ENCODE measurements at places on chromosomes 16 and 17.

GRCh38 chr16:65213866-65214595, 92.2 kb upstream of the CDH11 start:
- no peak for DNase-seq

GRCh38 chr16:74568961-74569631, 37.8 kb downstream of the GLG1 start:
- DNase-seq = no peak

DNA sequence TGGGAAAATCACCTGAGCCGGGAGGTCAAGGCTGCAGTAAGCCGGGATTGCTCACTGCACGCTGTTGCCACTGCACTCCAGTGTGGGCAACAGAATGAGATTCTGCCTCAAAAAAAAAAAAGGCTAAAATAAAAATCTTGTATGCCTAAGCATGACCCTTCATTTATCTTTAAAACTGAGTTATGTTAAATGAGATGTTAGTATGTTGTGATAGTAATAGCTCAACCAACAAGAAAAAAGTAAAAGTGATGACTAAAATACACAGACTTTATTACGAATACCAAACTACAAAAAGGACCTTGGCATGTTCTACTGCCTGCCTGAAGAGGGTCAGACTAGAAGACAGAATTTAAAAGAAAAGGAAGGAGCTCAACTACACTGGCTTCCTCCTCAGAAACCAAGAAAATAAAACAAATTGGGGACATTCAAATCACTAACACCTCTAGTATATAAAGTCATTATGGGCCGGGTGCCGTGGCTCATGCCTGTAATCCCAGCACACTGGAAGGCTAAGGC, 4.4 kb downstream of the SMURF2 start:
- no peak for DNase-seq

DNA sequence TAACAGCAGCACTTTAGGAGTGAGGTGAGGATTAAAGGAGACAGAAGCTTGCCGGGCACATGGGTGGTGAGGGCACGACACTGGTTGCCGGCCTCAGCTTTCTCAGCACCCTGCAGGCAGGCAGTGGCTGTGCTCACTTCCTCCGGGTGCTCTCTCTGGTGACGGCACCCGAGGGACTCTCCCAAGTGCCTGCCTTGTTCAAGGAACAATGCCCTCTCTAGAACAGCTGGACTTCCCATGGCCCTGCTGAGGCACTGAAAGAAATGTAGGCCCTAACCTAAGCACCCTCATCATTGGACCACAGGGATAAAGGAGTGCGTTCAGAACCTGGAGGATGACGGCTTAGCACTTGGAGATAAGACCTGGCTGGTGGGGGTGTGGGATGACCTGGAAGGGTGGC, 72.7 kb downstream of the N4BP1 start:
- DNase-seq = no peak

GRCh38 chr16:27644165-27644564, 94.2 kb downstream of the KATNIP start:
- DNase-seq = no peak

GRCh38 chr17:43736389-43736788, 22.2 kb downstream of the SOST start:
- no peak for DNase-seq
